ENCODE measurements at places on chromosomes 6 and 20. TPM values are rescaled to one million over a fixed set of nuclear protein-coding genes. Genes with fewer than 3 reads are reported as not detected.

DNA sequence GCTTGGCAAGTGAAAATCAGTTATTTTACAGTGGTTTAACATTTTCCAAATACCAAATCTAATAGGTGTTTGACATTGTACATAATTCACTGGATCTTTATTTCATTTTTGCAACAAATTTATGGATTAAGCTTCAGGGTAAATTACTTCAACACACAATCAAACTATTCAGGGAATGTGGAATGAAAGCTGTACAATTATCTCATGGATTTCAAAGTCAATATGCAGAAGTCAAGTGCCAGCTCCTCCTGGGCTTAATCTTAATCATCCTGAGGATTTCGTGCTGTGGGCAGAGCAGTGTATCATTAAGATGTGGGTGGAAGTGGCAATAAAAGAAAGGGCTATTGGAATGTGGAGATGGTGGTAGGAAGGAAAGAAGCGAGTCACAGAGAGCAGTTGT, 548.8 kb downstream of the COL12A1 start:
- no peaks in the 10 kb centered on the region for H3K27me3 ChIP-seq
- DNase-seq = no peak
- no peak overlapping the region for H3K4me3 ChIP-seq
- H3K4me1 ChIP-seq = no peaks in the 10 kb centered on the region

GRCh38 chr20:48728042-48728825, 99.6 kb downstream of the PREX1 start:
- H3K27me3 ChIP-seq = no peaks in the 10 kb centered on the region
- H3K27ac ChIP-seq = peak overlapping the region; percentile 87
- peaks cover 39% of the 10 kb centered on the region for H3K4me1 ChIP-seq
- no peak overlapping the region for H3K4me3 ChIP-seq
- no peaks in the 10 kb centered on the region for H3K36me3 ChIP-seq

DNA sequence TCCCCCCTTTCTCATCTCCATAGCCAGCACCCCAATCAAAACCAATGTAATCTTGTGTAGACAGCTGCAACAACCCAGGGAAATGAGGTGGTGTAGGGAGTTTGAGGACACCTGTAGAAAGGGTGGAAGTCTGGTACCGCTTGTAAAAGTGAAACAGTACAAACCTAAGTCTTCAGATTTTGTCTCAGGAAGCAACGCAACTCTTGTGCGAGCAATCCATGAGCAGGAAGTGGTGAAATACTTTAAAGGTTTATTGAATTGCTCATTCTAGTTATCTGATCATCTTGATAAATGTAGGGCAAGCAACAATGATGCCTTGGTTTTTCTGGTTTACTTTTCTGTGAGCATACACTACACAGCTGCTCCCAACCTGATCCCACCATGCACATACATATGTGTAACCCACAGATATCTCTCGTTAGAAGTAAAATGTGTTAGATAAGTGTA, 71.1 kb upstream of the THEMIS start:
- H3K4me3 ChIP-seq = no peak overlapping the region
- no peaks in the 10 kb centered on the region for H3K27me3 ChIP-seq
- no peak for DNase-seq
- H3K27ac ChIP-seq = no peak overlapping the region
- no peaks in the 10 kb centered on the region for H3K36me3 ChIP-seq
- H3K4me1 ChIP-seq = no peaks in the 10 kb centered on the region

GRCh38 chr6:33595001-33595846, 15.1 kb upstream of the BAK1 start:
- H3K36me3 ChIP-seq = no peaks in the 10 kb centered on the region
- H3K4me3 ChIP-seq = no peak overlapping the region
- H3K4me1 ChIP-seq = no peaks in the 10 kb centered on the region
- H3K27ac ChIP-seq = no peak overlapping the region
- no peak for DNase-seq

- H3K27me3 ChIP-seq = no peaks in the 10 kb centered on the region
- peaks cover 35% of the 10 kb centered on the region for H3K4me1 ChIP-seq
- H3K36me3 ChIP-seq = no peaks in the 10 kb centered on the region
- H3K27ac ChIP-seq = peak overlapping the region; percentile 95
- no peak for DNase-seq
These were observed 641 bp downstream of the ARFGEF2 start for GRCh38 chr20:48921883-48922820.

DNA sequence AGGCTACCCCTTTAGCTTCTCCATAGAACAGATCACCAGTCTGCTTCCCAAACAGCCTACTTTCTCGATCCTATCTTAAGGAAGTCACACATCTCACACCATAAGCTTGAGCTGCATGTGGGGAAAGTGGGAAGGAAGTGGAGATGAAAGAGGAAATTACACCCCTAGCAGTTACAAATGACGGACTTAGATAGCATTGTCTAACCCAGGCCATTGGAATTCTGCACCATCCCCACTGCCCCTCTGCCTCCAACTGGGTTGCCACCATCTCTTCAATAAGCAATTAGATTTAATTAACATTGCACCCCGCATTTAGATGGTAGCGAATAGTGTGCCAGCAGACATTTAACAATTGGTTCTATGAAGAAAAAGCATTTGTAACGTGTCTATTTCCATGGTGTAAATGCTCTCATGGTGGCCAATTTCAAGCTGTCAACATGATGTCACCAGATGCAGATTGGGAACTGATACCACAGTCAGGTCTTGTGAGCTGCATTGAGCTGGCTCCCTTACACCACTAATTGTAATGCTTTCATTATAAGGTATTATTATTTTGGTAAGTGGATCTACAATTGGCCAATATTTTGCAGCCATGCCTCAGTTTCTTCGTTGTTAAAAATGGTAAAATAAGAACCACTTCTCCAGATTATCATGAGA, 124.7 kb downstream of the CD24 start:
- no peak overlapping the region for H3K27ac ChIP-seq
- H3K27me3 ChIP-seq = no peaks in the 10 kb centered on the region
- H3K4me1 ChIP-seq = no peaks in the 10 kb centered on the region
- H3K4me3 ChIP-seq = no peak overlapping the region
- H3K36me3 ChIP-seq = no peaks in the 10 kb centered on the region

GRCh38 chr6:29426654-29427053, 11.9 kb downstream of the OR12D1 start:
- no peak overlapping the region for H3K4me3 ChIP-seq
- no peak overlapping the region for H3K27ac ChIP-seq
- no peaks in the 10 kb centered on the region for H3K36me3 ChIP-seq
- no peaks in the 10 kb centered on the region for H3K27me3 ChIP-seq

DNA sequence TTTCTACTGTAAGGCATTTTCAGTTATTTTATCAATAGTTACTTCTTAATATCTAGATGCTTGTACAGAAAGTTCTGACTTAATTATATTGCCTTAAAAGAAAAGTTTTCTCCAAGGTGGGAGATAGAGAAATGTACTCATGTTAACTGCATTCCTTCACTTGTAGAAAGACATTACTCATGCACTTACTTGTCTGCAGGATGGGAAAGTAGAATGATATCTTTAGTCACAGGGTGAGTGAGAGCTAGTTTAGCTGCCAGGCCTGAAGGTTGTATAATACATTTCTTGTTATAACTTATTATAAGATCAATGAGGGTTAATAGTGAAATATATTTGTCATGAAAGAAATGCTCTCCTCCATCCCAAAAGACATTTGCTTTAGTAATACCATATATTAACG, 92.1 kb downstream of the CRYBG1 start:
- H3K4me3 ChIP-seq = no peak overlapping the region
- H3K27ac ChIP-seq = no peak overlapping the region
- DNase-seq = no peak
- no peaks in the 10 kb centered on the region for H3K27me3 ChIP-seq
- no peaks in the 10 kb centered on the region for H3K36me3 ChIP-seq

DNA sequence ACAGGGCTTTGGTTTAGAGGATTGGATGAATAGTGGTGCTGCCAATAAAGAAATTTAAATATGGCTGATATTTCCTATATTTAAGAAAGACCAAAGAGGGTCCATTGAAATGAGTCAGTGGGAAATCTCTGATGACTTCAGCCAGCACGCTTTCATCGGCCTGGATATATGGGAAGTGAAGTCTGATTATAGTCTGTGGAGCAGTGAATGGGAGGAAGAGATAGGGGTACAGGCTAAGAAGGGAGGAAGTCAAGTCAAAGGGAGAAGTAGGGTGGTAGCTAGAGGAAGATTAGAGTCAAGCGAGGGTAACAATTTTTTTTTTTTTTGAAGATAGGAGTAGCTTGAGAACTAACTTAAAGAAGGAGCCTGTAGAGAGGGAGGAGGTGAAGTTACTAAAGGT, 22.7 kb downstream of the SLC16A10 start:
- H3K27ac ChIP-seq = no peak overlapping the region
- no peaks in the 10 kb centered on the region for H3K4me1 ChIP-seq
- no peak overlapping the region for H3K4me3 ChIP-seq
- DNase-seq = no peak
- no peaks in the 10 kb centered on the region for H3K27me3 ChIP-seq

- no peaks in the 10 kb centered on the region for H3K27me3 ChIP-seq
- no peak for DNase-seq
- no peak overlapping the region for H3K4me3 ChIP-seq
- no peak overlapping the region for H3K27ac ChIP-seq
- peaks cover 5% of the 10 kb centered on the region for H3K4me1 ChIP-seq
These were observed 255.5 kb upstream of the PLN start for GRCh38 chr6:118292558-118292957.

DNA sequence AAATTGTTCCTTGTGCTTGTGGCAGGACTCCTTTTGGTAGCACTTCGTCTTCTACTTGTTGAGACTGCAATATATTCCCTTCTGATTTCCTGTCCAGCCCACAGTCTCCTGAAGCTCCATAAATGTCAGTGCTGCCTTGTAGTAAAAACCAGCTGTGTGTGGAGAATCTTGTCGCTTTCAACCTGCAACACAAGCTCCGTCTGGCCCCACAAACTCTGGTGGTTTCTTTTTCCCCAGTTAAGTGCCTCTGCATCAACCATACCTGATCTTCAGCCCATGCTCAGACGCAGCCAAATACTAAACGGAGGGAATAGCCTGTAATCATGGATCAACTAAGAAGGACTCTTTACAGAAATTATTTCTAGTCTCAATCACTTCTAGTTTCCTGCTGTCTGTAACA, 1133.3 kb upstream of the ADGRB3 start:
- H3K4me3 ChIP-seq = no peak overlapping the region
- no peak overlapping the region for H3K27ac ChIP-seq
- no peaks in the 10 kb centered on the region for H3K36me3 ChIP-seq
- DNase-seq = no peak
- H3K27me3 ChIP-seq = no peaks in the 10 kb centered on the region
- no peaks in the 10 kb centered on the region for H3K4me1 ChIP-seq

GRCh38 chr6:138275976-138276375, 57.7 kb upstream of the PBOV1 start:
- no peak overlapping the region for H3K4me3 ChIP-seq
- no peaks in the 10 kb centered on the region for H3K4me1 ChIP-seq
- peaks cover 10% of the 10 kb centered on the region for H3K36me3 ChIP-seq
- H3K27me3 ChIP-seq = no peaks in the 10 kb centered on the region

GRCh38 chr6:15484140-15484539, 178.7 kb downstream of the DTNBP1 start:
- DNase-seq = no peak
- H3K27me3 ChIP-seq = no peaks in the 10 kb centered on the region
- H3K4me3 ChIP-seq = no peak overlapping the region
- H3K4me1 ChIP-seq = no peaks in the 10 kb centered on the region

- DNase-seq = no peak
- no peak overlapping the region for H3K27ac ChIP-seq
- H3K4me1 ChIP-seq = no peaks in the 10 kb centered on the region
- no peak overlapping the region for H3K4me3 ChIP-seq
- H3K27me3 ChIP-seq = peaks cover 76% of the 10 kb centered on the region
These were observed 48.1 kb upstream of the HLA-E start for GRCh38 chr6:30441171-30441570.

DNA sequence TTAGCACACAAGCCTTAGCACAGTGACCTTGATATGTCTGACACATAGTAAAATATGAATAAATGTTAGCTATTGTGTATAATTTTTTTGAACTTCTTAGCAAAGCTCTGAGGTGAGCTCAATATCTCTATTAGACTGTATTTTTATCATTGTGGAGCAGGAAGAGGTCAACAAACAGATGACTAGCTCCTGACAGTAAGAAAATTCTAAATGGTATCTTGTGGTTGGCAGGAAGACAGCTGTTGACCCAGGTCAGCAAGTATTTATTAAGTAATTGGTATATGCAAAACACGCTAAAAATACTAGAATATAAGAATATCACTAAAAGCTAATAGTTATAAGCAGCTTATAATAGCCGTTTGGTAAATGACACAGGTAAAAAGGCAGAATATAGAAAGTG, 77.5 kb upstream of the MARCKS start:
- H3K27ac ChIP-seq = no peak overlapping the region
- no peaks in the 10 kb centered on the region for H3K27me3 ChIP-seq
- no peaks in the 10 kb centered on the region for H3K4me1 ChIP-seq
- no peak for DNase-seq

- no peak for DNase-seq
- no peak overlapping the region for H3K4me3 ChIP-seq
- H3K4me1 ChIP-seq = no peaks in the 10 kb centered on the region
- no peaks in the 10 kb centered on the region for H3K27me3 ChIP-seq
These were observed 588.4 kb upstream of the CITED2 start for GRCh38 chr6:139962654-139963347.

DNA sequence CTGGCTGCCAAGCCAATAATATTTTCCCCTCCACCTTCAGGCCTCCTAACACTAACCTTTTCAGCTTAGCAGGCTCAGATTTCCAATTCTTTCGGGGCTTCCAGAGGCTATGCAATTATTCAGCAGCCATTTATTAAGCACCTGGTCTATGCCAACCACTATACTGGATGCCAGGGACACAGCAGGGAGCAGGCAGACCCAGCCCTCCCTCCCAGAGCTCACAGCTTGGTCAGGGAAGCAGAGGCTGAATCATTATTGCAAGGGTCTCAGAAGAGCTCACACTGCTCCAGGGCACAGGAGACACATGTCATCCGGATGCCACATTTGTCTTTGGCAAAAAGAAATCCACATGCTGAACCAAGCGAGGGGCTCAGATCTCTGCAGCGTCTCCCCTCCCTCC, 1.3 kb downstream of the BPIFB1 start:
- no peaks in the 10 kb centered on the region for H3K36me3 ChIP-seq
- H3K27ac ChIP-seq = no peak overlapping the region
- H3K27me3 ChIP-seq = no peaks in the 10 kb centered on the region
- H3K4me1 ChIP-seq = peaks cover 7% of the 10 kb centered on the region
- no peak overlapping the region for H3K4me3 ChIP-seq

DNA sequence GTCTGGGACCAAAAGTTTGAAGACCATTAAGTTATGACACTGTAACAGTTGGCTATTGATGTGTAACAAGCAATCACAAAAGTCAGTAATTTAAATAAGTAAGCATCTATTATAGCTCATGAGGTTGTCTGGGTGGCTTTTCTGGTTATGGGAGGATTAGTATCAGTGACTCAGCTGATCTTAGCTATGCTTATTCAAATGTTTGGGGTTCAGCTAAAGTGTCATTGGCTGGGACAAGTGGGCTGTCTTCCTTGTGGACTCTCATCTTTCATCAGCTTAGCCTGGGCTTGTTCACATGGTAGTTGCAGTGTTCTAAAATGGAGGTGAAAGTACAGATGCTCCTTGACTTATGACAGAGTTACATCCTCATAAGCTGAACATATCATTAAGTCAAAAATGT, 74.6 kb upstream of the LAMP5 start:
- H3K27me3 ChIP-seq = no peaks in the 10 kb centered on the region
- H3K27ac ChIP-seq = no peak overlapping the region
- no peak overlapping the region for H3K4me3 ChIP-seq
- DNase-seq = no peak
- no peaks in the 10 kb centered on the region for H3K4me1 ChIP-seq

Gene BPIFB1
- total RNA-seq = not detected

Gene RPS6KA2
- 153 TPM for total RNA-seq

Gene FRS3
- 10.3 TPM for total RNA-seq

Gene CCDC170
- total RNA-seq = 3.3 TPM

Gene LKAAEAR1
- total RNA-seq = 0.59 TPM

Gene MMP24
- 0.78 TPM for total RNA-seq

Gene OR2J3
- total RNA-seq = not detected

Gene PPIL6
- total RNA-seq = 6.7 TPM

Gene TINAG
- not detected for total RNA-seq

Gene FIG4
- total RNA-seq = 11.4 TPM

Data from tibial nerve (tissue), 4 donors.